CD4-positive, CD25-positive, alpha-beta regulatory T cell (primary cell): ENCODE measurements at places on chromosomes 3 and 15. TPM values are rescaled to one million over a fixed set of nuclear protein-coding genes. Genes with fewer than 3 reads are reported as not detected.

DNA sequence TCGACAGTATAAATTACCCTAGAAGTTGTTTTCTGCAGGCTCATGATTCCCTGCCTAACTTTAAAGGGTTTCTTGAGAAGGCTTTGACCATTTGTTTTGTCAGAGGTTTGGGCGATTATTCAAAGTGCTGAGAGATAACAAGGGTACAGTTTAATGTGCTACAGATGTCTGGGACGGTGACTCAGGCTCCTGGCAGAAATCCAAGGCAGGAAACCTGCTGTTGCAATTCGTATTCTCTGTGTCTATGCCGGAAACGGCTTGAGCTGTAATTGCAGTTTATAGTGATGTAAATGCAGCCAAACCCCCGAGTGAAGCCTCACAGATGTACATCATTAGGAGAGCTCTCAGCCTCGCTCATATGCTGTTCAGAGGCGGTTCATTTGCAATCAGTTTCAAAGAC, 65.6 kb downstream of the SYNPR start:
- DNase-seq = no peak

DNA sequence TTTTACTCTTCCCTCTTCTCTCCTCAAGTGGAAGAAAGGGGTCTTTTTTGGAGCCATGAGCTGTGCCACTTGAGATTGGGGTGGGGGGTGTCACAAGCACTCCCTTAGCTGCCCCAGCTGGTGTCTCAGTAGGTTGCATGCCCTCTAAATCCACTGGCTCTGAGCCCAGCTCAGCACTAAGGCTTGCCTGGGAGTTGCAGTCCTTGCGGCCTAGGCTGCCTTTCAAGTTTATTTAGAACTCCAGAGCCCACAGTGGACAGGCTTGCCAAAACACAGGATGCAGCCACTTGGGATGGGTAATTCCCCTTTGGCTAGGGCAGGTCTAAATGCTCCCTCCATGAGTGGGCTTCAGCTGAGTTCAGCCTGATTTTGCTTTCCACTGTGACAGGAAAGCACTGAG, 24.7 kb downstream of the C3orf20 start:
- no peak for DNase-seq

Gene GABRB3
- not detected for total RNA-seq

Gene CHRD
- total RNA-seq = not detected

Gene COL6A5
- not detected for total RNA-seq
